Memory B cell (primary cell): ENCODE measurements at places on chromosomes 3 and 15.

- DNase-seq, result no peak
Observed at GRCh38 chr3:57745101-57745500, 11.0 kb upstream of the SLMAP start.

DNA sequence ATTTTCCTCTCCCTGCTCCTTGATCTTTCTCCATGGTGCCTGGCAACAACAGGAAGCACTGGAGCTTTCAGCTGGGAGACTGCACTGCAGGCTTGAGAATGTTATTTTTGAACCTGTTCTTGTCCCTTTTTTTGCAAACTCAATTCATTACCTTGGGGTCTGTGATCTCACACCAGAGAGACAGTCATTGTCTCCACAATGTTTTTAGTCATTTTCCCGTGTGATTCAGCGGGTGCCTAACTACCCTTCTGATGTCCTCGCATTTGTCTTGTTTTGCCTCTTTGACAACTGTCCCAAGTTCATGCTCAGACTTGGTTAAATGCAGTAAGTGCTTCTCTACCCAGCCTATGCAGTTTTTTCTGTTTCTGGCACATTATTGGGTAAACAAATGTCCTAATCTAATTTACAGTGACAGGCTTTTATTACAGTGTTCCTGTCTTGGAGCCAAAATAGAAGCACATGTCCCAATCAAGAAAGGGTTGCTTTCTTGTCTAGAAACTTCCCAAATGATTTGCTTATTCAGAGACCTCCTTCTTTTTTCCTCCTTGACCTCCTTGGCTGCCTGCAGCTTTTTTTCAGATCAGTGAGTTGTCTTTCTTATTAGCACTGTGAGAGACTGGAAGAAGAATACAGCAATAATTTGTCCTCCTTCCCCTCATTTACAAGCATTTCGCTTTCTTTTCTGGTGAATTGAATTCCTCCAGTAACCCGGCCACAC, 162.4 kb downstream of the NSUN3 start:
- DNase-seq, result no peak

DNA sequence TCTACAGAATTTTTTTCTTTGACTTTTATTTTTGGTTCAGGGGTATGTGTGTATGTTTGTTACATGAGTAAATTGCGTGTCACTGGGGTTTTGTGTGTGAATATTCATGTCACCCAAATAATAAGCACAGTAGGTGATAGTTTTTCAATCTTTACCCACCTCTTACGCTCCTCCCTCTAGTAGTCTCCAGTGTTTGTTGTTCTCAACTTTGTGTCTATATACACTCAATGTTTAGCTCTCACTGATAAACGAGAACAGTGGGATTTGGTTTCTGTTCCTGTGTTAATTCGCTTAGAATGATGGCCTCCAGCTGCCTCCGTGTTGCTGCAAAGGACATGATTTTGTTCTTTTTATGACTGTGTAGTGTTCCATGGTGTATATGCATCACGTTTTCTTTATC, 54.4 kb downstream of the MEF2A start:
- no peak for DNase-seq

GRCh38 chr3:186322761-186323160, 39.3 kb downstream of the DGKG start:
- no peak for DNase-seq

DNA sequence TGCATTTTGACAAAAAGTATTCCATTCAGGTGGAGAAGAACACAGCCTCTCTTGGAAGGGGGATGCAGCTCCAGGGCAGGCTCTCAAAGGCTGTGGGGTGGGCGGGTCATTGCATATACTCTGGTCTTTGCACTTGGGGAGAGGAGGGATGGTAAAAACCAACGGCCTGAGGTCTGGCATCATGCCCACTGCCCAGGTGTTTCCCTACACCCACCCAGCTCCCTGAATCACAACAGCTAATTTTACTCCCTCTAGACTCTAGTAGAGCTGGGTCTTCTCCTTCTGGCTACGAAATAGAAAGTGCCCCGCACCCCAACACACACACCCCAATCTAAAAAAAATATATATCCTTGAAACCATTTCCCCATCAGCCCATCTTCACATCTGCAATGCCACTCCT, 1.0 kb downstream of the MYLK start:
- no peak for DNase-seq
